Activated CD4-positive, alpha-beta T cell treated with anti-CD3 and anti-CD28 coated beads, Interleukin-2, amount 10 ng/mL, durations not matched to agents 7 days and 5 days (primary cell): ENCODE measurements at places on chromosomes 16 and 17. TPM values are rescaled to one million over a fixed set of nuclear protein-coding genes. Genes with fewer than 3 reads are reported as not detected.

Gene VMO1
- 0.32 TPM for total RNA-seq

Gene KCNG4
- not detected for total RNA-seq

Gene MEIOB
- not detected for total RNA-seq

Gene AHSP
- total RNA-seq, result not detected

Gene EPN3
- total RNA-seq, result not detected
